Epithelial cell of proximal tubule (primary cell): ENCODE measurements at places on chromosomes 12 and 14. TPM values are rescaled to one million over a fixed set of nuclear protein-coding genes. Genes with fewer than 3 reads are reported as not detected.

The LTBP2 gene
- total RNA-seq: 33.1 and 39.5 TPM in 2 replicates

The NXPH4 gene
- not detected in 2 replicates for total RNA-seq

- no peak for DNase-seq
These were observed 9.9 kb downstream of the FSCB start for GRCh38 chr14:44497148-44497547.

- DNase-seq: no peak
These were observed 101.3 kb downstream of the PTCSC3 start for GRCh38 chr14:36075203-36075602.

GRCh38 chr12:84624601-84625000 is 288.0 kb downstream of the SLC6A15 start:
- no peak for DNase-seq

- no peak for DNase-seq
These were observed 401.0 kb downstream of the BTG1 start for GRCh38 chr12:91744597-91744996.

DNA sequence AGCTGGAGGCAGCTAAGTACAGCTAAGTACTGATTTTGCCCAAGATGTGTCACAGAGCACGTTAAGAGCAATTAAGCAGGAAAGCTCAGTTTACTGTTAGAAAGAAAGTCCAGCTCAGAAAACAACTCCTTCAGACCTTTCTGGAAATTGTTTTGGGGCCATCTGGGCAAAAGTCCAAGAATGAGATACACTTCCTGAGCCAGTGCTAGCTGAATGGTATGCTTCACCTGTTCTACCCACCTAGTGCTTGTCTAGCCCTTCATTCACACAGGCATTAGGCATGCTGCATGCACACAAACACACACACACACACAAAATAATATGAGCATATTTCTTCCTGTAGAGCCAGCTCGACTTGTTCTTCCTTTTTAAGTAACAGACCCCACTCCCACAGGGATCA is 6.6 kb upstream of the IKZF4 start:
- DNase-seq: no peak

The IL23A gene
- 13.4 and 26.1 TPM in 2 replicates for total RNA-seq

GRCh38 chr12:66170606-66171005 is 810 bp upstream of the TMBIM4 start:
- no peak for DNase-seq

- DNase-seq: no peak
These were observed 19.2 kb downstream of the IL26 start for GRCh38 chr12:68206446-68206845.

The VSIG10 gene
- total RNA-seq: 24.6 and 31.0 TPM in 2 replicates

- DNase-seq: no peak
These were observed 400.8 kb upstream of the PRICKLE1 start for GRCh38 chr12:42990387-42990786.

- DNase-seq: no peak
These were observed 6.1 kb upstream of the SRGAP1 start for GRCh38 chr12:63838411-63838810.

DNA sequence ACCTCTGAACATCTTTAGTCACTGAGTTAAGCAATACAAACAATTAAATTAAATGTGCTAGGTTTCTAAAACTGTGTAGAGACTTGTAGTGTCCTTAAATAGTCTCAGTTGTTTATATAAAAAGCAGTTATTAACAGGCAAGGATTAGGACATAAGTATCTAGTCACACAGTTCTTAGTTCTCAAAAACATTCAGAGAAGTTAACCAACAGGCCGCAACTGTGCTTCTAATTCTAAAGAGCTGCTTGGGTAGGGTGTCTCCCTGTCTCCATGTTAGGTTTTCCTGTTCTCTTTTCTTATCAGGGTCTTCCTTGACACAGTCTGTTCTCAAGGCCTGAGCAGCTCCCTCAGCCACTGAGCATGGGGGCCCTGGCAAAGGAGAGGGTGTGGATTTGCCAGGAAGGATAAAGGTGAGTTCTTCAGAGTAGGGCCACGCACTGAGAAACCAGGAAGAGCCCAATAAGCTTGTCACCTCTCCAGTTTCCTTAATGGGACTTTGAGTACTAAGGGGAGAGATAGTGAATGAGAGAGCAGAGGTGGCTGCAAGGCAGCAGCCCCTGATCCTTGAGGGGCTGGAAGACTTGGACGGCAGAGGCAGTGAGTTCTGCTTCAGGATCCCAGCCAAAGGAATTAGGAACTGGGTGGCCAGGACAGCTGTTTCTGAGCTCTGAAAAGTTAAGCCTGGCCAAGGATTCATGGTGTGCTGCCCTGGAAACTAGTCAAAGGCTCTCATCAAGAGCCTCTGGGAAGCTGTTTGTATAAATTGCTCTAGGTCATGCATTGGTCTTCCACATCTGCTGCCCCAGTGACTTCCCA is 177.3 kb downstream of the MYRFL start:
- no peak for DNase-seq

GRCh38 chr14:40221428-40221827 is 789.2 kb upstream of the FBXO33 start:
- DNase-seq: no peak

DNA sequence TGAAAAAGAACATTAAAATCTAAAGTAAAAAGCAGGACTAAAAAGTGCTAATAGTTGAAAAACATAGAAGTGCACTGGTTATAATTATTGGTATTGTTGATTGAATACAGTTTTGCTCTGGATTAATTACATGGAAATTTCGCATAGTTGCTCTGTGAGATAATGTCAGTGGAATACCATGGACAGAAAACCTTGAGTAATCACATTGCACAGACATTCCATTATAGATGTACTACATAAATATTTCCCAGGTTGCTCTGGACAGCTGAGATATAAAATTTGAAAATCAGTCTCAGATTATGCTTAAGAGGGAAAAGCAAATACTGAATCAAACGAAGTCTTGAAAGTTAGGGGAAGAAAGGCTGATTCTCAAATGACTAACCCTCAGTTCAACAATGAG is 439.3 kb upstream of the FLRT2 start:
- no peak for DNase-seq

GRCh38 chr14:52443506-52443905 is 108.8 kb downstream of the TXNDC16 start:
- no peak for DNase-seq

The GLT8D2 gene
- 0.46 and 2.0 TPM in 2 replicates for total RNA-seq

- no peak for DNase-seq
These were observed 53.7 kb downstream of the PLEKHA5 start for GRCh38 chr12:19183121-19183838.

The SIX6 gene
- not detected in 2 replicates for total RNA-seq

DNA sequence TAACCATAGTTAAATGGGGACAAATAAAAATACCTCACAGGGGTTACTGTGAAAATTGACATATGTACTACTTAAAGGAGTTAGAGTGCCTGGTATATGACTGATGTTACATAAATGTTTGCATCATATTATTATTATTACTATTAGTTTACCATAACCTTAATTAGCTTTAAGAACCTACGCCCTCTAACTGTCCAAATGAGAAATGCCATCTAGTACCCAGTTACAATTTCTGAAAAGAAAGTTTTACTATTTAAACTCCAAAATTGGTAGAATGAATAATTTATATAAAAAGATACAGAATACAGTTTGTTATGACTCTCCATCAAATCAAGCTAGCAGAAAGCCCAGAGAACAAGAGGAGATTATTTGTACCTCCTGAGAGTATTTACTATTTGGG is 42.3 kb downstream of the EML5 start:
- no peak for DNase-seq

The LRFN5 gene
- total RNA-seq: 1.3 and 1.4 TPM in 2 replicates

GRCh38 chr14:59022144-59022543 is 166.3 kb upstream of the DAAM1 start:
- DNase-seq: no peak

DNA sequence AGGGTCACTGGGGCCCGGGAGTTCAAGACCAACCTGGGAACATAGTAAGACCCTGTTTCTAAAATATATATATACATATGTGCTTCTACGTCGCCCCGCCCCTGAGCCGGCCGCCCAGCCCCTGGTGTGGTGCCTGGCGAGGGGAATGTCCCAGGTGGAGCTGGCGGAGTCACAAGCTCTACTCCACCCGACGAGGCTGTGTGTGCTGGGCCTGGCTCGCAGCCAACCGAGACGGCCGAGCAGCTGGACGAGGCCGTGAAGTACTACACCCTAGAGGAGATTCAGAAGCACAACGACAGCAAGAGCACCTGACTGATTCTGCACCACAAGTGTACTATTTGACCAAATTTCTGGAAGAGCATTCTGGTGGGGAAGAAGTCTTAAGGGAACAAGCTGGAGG is 22.1 kb upstream of the ITPK1 start:
- DNase-seq: no peak

The GCH1 gene
- total RNA-seq: 13.5 and 15.0 TPM in 2 replicates

GRCh38 chr12:54292083-54292930 is 8.5 kb downstream of the NFE2 start:
- DNase-seq: no peak

DNA sequence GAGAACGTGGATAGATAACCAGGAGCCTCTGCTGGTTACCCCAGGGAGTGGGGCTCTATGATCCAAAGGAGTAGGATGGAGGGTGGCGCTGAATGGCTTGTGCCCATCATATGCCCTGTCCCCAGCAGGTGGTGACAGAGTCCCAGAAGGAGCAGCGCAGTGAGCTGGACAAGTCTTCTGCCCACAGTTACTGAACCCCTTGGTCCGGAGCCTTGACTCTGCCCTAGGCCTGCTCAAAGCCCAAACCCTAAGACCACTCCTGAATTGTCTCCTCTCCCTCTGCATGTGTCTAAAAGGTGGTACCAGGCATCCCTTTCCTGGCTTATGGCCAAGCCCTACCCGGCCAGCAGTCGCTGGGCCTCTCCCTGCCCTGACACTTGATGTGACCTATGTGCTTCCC is 3.2 kb downstream of the PRPH start:
- no peak for DNase-seq

- no peak for DNase-seq
These were observed 160.6 kb downstream of the MYRFL start for GRCh38 chr12:69985656-69986055.

The RBM25 gene
- 29.2 and 47.3 TPM in 2 replicates for total RNA-seq

GRCh38 chr12:116093915-116094314 is 183.6 kb downstream of the MED13L start:
- no peak for DNase-seq

The NFE2 gene
- not detected in 2 replicates for total RNA-seq

The SYT10 gene
- total RNA-seq: not detected in 2 replicates

- DNase-seq: no peak
These were observed 2.9 kb upstream of the TDRD9 start for GRCh38 chr14:103925316-103925715.

The RNASE7 gene
- total RNA-seq: 0.86 TPM in 1 of 2 replicates, not detected in the other

DNA sequence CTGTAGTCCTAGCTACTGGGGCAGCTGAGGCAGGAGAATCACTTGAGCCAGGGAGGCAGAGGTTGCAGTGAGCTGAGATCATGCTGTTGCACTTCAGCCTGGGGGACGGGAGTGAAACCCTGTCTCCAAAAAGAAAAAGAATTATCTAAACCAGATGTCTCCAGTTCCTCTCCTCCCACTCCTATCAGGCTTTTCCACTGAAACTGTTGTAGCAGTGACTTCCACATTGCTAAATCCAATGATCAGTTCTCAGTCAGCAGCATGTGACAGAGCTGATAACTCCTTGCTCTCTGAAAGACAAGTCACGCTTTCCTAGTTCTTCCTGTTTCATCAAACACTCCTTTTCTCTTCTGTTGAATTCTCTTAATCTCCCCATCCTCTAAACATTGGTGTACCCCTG is 8.6 kb downstream of the SLC38A6 start:
- DNase-seq: no peak

The AQP2 gene
- not detected in 2 replicates for total RNA-seq

GRCh38 chr12:78559416-78559815 is 305.2 kb upstream of the SYT1 start:
- DNase-seq: peak; percentile 18

The CHFR gene
- 26.2 and 35.7 TPM in 2 replicates for total RNA-seq

GRCh38 chr14:99128185-99128584 is 143.8 kb downstream of the BCL11B start:
- DNase-seq: no peak

- DNase-seq: no peak
These were observed 12.6 kb upstream of the DIO2 start for GRCh38 chr14:80223696-80224465.

GRCh38 chr12:20503858-20504257 is 135.5 kb downstream of the PDE3A start:
- DNase-seq: no peak

The TMCC3 gene
- total RNA-seq: 7.5 and 11.8 TPM in 2 replicates

GRCh38 chr12:94586589-94587259 is 63.6 kb downstream of the TMCC3 start:
- no peak for DNase-seq

DNA sequence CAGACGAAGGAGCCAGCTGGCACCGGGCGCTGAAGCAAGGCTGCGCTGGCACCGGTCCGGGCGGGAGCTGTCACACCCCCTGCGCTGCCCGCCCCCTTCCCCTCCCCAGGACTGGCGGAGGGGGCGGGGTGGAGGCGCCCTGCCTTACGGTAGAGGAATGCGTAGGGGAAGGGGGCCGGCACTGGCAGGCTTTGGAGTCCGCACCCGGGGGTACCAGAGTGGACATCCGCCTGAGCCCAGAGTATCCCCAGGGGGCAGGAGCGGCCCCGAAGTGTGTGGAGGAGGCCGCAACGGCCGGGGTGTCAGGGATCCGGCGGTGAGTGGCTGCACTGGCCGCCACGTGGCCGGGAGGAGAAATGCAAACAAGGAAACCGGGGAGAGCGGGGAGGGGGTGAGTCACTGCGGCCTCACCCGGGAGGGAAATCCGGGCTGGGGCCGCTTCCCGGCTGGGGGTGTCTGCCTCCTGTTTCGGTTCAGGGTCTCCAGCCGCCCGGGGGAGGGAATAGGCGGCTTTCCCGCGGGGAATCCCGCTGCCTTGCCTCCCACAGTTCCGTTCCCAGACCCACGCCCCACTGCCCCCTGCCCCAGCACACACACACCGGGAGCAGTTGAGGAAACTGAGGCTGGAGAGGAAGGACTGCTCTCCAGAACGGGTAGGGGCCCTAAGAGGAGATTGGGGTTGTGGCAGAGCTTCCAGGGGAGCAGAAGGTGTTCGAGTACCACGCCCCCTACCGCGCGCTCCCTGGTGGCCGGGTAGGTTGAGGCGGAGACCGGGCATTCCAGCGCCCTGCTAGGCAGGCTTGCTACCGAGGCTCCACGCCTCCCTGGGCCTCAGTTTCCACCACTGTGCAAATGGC is at the start of gene RAPGEF3:
Gene RAPGEF3 (minus strand): TSS at position 47 of the 857 bp plus-strand sequence. CDS start 324 bp downstream, outside the sequence.
- DNase-seq: no peak

The VWF gene
- 0.06 and 0.07 TPM in 2 replicates for total RNA-seq

The SLC4A8 gene
- total RNA-seq: 0.86 and 1.1 TPM in 2 replicates

GRCh38 chr12:49232940-49233841 is 31.7 kb upstream of the TUBA1C start:
- DNase-seq: no peak
